Fibroblast of mammary gland (primary cell): ENCODE measurements at places on chromosomes 12 and 14.
A peak's percentile ranks its signal among the peaks of the same experiment; 100 is the strongest.

GRCh38 chr12:109625131-109625559, 51.6 kb downstream of the MVK start:
- DNase-seq, result peak; percentile 60

DNA sequence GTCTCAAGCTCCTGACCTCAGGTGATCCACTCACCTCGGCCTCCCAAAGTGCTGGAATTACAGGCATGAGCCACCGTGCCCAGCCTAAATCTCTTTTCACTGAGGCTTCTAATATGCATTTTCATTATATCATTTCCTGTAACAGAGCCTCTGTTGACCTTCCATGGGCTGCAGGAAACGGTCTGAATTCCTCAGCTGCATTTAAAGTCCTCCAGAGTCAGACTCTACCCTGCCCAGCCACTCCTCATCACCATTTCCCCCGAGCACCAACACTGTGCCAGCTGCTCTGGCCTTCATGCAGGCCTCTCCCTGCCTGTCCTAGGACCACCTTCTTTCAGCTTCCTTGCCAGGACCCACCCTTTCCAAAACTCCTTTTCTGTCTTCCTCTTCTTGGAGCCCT, 9.8 kb upstream of the NFKBIA start:
- no peak for DNase-seq

DNA sequence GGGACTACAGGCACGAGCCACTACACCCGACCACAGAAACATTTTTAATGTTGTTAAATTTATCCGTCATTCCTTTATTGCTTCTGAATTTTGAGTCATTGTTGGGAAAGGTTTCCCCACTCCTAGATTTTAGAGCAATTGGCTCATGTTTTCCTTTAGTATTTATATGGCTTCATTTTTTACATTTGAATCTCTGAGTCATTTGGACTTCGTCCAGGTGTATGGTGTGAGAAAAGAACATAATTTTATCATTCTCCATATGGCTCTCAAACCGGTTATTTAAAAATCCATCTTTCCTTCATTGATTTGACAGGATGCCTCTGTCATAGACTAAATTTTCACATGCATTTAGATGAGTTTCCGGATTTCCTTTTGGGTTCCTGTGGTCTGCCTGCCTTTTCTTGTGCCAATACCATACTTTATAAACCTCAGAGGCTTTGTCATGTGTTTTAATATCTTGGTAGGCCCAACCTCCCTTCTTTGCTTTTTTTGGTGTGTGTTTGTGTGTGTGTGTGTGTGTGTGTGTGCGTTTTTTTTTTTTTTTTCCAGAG, 30.9 kb downstream of the LRTM2 start:
- peak; percentile 78 for DNase-seq

GRCh38 chr12:27521066-27521465, 2.9 kb upstream of the PPFIBP1 start:
- DNase-seq, result peak; percentile 62

DNA sequence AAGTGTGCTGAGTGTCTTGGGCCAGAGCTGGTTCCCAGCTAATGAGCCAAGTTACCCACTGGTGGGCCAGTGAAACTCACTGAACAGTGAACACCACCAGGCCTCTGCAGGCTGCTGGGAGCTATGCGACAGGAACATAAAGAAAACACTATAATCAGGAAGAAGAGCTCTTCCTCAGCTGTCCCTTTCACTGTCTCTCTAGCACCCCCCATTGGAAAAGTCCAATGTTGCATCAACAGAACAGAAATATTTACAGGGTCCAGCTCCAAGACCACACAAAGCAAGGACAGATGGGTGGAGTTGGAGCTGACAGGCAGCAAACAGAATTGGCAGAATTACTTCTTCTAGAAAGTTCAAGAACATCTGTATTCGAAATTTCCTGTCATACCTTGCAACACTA, 903.6 kb upstream of the TMEM132C start:
- peak; percentile 35 for DNase-seq

DNA sequence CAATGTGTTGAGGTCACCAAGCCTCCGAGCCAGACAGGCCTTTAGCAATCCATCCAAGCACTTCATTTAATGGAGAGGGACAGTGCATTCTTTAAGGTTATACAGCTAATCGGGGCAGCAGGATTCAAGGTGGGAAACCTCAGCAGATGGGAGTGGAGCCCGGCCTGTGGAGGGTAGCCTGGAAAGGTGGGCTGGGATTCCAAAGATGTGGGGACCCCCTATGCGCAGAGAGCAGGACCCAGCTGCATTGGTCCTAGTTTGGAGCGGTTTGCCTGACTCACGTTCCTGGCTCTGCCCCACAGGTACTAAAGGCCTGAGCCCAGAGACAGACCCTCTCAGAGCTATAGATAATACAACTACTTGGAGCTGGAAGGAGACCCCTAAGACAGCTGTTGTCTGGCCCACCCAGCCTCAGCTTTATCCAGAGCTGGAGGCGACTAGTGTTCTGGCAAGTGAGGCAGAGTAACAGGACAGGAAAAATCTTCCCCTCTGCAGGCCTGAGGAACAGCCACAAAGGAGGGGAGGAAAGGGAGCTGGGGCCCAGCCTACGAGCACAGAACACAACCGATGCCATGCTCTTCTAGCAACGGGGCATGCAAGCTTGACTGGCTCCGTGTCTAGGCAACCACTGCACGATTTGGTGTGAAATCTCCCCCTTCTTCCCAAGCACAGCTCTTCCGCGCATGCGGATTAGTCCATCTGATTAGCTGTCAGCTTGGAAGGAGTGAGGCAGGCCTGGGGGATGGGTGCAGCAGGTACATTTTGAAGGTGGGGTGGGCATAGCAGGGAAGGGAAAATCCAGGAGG, 1.1 kb upstream of the MYH7 start:
- DNase-seq, result no peak

DNA sequence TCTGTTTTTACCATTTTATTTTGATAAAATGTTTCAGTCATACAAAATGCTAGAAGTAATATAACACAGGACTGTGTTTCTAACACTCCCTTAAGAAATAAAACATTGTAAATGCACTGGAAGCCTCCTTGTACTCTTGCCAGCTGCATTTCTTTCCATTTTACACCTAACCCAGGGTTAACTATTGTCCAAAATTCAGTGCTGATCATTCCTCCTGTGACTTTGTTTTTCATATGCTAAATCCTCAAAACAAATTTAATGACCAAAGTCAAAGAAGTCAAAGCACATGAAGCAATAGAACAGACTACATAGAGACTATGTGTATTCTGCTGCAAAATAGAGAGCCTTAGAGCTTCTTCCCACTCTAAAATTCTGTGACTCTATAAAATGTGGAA, 420.3 kb upstream of the PRICKLE1 start:
- no peak for DNase-seq

DNA sequence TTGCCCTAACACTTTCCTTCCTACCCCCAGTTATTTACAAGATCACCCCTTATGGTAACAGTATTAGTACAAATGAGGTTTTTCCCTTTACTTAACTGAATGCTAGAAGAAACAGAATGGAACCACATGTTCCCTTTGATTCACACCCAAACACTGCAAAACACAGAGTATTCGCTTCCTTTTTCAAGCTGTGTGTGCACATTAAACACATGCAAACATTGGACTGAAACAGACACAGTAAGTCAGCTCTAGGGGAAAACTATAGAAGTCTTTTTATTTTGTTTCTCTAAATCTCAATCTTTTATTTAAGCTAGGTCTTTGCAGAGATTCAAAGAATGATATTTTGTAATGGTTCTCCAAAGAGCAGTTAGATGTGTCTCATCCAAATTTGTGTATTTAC, 728.5 kb downstream of the DIO2 start:
- DNase-seq, result no peak

DNA sequence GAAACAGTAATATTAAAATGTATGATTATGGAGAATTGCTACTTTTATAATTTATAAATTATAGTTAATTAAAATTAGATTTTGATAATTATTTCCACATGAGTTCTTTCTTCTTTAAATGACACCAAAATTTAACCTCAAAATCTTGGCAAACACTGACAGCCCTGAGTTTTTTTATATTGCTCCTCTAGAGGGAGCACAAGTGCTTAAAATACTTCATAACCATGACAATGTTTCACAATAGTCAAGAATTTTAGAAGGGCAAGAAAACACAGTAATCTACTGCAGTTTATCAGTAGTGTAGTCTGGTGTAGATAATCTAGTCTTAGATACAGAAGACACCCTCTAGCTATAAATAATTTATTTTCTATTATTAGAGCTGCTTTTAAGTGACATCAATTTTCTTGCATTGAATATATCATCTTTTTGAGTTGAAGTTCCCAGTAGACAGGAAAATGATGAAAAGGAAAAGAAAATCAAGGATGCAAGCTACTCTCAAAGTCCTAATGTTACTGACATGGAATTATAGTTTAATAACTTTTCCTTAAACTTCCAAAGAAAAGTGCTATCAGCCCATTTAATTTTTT, 14.3 kb upstream of the PTGER2 start:
- DNase-seq, result peak; percentile 72

GRCh38 chr12:94725375-94726168, 75.2 kb upstream of the TMCC3 start:
- DNase-seq, result peak; percentile 63

GRCh38 chr14:68564826-68565759, 227.8 kb downstream of the ZFP36L1 start:
- peak; percentile 36 for DNase-seq

- no peak for DNase-seq
Observed at GRCh38 chr12:120199025-120199424, 1.9 kb downstream of the RPLP0 start.

GRCh38 chr12:94202245-94203180, 54.1 kb downstream of the PLXNC1 start:
- DNase-seq, result no peak

DNA sequence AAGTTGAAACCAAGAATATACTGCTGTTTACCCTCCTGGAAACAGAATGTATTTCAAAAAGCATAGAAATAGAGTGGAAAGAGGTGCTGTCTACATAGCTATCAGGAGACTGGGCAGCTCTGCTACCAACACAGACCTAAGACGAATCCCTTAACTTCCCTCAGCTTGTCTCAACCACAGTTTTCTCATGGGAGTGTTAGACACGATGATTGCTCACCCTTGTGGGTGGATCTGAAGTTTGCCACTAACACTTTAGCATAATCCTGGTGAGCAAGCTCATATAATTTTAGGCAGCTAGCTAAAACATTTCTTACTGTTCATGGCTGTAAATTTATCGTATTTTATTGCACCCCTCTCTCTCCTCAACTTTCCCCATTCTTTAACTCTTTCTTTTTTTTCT, 38.5 kb downstream of the C12orf75 start:
- DNase-seq, result peak; percentile 83

GRCh38 chr14:96112032-96112431, 72.9 kb downstream of the C14orf132 start:
- no peak for DNase-seq

GRCh38 chr12:75302225-75302624, 27.9 kb downstream of the CAPS2 start:
- DNase-seq, result no peak

DNA sequence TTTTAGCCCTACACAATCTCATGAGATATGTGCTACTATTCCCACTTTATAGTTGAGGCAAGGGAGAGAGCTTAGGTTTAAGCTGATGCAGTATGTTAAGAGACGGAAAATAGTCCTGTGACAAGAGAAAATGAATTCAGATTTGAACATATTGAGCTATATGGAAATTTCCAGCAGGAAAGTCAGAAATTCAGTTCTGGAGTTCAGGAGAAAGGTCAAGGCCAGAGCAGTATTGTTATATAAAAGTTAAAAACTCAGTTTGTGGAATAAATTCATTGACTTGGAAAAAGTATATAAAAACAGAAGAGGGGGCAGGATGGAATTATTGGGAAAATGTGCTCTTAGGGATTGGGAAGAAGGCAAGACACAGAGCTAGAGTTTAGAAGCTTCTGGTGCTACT, 167.0 kb upstream of the GZMB start:
- no peak for DNase-seq

- peak; percentile 63 for DNase-seq
Observed at GRCh38 chr12:100555722-100556121, 17.8 kb upstream of the GAS2L3 start.

DNA sequence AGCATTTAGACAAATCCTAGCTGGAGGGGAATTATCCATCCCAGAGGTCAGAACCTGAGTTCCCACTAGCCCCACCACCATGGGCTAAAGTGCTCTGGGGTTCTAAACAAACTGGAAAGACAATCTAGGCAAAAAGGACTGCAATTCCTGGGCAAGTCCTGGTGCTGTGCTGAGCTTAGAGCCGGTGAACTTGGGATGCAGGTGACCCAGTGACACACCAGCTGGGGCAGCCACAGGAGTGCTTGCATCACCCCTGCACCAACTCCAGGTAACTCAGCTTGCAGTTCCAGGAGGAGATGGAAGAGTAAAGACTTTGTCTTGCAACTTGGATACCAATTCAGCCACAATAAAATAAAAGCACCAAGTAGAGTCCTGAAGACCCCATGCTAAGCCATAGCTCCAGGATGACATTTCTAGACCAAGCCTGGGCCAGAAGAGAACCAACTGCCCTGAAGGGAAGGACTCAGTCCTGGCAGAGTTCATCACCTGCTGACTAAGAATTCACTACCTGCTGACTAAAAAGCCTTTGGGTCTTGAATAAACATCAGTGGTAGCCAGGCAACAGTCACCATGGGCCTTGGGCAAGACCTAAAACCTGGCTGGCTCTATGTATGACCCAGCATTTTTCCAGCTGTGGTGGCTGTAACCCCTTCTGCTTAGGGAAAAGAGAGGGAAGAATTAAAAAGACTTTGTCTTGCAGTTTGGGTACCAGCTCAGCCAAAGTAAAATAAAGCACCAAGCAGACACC, 223.4 kb upstream of the DIO2 start:
- DNase-seq, result peak; percentile 17

DNA sequence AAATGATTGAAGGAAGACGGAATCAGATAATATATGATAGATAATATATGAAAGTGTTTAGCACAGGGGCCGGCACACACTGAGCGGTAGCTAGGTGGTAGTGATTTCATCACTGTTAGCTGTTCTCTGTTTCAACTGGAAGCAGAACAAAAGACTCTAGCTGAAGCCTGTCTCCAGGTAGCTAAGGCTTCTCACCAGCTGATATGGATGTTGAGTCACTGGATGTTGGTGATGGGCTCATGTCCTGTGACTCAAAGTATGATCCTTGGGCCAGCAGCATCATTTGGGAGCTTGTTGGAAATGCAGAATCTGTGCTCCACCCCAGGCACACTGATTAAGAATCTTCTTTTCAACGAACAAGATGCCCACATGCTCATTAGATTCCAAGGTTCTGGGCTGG, 21.7 kb upstream of the KCNA5 start:
- no peak for DNase-seq

DNA sequence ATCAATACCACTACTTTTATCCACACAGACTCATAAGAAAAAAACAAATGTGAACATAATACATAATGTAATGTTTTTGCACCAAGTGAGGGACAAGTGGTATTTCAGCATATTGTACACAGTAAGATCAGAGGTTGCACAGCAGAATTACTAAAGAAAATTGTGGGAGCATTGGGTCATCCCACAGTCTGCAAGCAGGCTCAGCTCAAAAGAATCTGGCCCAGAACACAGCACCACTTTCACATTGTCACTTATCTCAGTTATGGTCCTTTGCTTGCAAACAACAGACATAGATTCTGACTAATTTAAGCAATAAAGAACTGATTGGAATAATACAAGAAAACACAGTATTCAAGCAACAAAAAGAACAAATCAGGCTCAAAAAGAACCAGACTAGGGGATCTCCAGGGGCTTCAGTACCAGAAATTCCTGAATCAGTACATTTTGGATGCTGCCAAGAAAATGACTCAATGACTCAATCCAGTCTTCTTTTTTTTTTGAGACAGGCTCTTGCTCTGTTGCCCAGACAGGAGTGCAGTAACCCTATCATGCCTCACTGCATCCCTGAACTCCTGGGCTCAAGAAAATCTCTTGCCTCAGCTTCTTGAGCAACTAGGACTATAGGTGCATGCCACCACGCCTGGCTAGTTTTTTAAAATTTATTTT, 42.9 kb upstream of the EEA1 start:
- peak; percentile 92 for DNase-seq
